ENCODE measurements at places on chromosomes 6 and 20.
A peak's percentile ranks its signal among the peaks of the same experiment; 100 is the strongest.

- no peak for DNase-seq
Measured at GRCh38 chr6:48377115-48377514, 266.1 kb upstream of the PTCHD4 start.

- no peak for DNase-seq
Measured at GRCh38 chr6:64777941-64778785, 928.9 kb downstream of the EYS start.

GRCh38 chr6:40398810-40399477 is 188.2 kb downstream of the LRFN2 start:
- no peak for DNase-seq

GRCh38 chr20:4708856-4709255 is 12.9 kb upstream of the PRND start:
- DNase-seq = no peak

- DNase-seq = no peak
Measured at GRCh38 chr6:43876602-43877001, 106.6 kb downstream of the VEGFA start.

DNA sequence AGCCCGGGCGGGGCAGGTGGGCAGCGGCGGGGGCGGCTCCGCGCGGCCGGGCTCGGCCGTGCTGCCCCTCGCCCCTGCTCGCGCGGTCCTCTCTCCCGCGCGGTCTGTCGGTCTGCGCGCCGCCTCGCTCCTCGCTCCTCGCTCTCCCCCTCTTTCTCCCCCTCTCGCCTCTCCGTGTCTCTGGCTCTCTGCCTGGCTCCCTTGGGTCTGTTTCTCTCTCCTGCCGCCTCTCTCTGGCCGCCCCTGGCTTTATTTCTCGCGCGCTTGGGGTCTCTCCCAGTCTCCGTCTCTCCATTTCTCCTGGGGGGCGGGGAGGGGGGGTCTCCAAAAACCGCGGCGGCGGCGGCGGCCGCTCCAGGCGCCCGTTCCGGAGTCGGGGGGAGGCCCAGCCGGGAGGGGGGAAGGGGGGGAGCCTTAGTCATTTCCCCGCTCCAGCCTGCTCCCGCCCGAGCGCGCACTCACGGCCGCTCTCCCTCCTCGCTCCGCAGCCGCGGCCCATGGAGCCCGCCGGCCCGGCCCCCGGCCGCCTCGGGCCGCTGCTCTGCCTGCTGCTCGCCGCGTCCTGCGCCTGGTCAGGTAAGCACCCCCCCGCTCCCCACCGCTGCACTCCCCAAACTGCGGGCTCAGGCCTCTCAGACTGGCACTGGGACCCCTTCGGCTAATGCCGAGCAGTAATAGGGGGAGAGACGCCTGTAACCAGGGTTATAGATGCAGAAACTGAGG is at the start of gene SIRPA:
Gene SIRPA (plus strand): TSS at position 457 of the 723 bp plus-strand sequence. CDS start 41 bp downstream, at position 498.
- DNase-seq = peak; percentile 83

GRCh38 chr6:152151920-152152319 is 344.4 kb downstream of the ESR1 start:
- no peak for DNase-seq

DNA sequence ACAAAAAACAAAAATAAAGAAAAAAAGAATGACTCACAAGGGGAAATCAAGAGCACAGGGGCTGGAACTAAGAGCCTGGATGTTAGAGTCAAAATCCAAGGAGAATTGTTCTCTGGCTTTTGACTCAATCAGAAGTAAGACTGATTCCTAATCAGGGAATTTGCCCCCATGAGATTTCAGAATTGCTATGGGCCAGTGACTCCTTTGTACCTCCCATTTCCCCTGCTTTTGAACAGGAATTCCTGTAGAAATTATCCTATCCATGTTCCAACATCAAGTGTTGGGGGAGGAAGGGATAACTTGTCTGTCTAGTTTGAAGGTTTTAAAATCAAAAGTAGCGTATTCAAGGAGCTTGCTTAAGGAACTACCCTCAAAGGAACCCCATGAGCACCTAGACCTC is 396.7 kb downstream of the CDC5L start:
- DNase-seq = no peak

GRCh38 chr6:27892649-27893058 is 19.5 kb downstream of the OR2B2 start:
- DNase-seq = no peak

DNA sequence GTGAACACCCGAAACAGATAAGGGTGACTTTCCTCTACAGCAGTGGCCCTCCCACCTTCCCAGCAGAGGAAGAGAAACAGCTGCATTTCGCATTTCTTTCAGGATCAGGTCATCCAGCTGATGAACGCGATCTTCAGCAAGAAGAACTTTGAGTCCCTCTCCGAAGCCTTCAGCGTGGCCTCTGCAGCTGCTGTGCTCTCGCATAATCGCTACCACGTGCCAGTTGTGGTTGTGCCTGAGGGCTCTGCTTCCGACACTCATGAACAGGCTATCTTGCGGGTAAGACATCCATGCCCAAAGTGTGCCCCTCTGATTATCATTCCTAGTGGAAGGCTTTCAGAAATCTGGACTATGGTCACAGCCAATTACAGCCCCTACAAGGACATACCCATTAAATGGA is 27.8 kb upstream of the MROH8 start:
- DNase-seq = no peak

GRCh38 chr6:161218222-161218621 is 55.6 kb downstream of the AGPAT4 start:
- no peak for DNase-seq

DNA sequence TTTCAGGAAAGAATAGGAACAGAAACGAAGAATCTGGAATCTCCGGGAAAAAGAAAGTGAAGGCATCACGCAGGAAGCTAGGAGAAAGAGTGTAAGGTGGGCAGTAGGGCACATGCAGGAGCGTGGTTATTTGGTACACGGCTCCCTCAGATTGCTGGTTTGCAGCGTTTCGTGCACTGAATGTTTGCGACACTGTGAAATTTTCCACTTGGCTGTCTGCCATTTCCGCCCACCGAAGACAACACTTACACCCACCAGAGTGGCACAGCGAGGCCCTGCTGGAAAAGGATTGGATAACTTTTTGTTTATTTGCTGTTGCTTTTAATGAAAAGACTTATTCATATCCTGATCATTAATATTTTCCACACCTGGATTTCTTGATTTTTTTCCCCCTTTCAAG is 248.3 kb downstream of the GMPR start:
- DNase-seq = no peak

- no peak for DNase-seq
Measured at GRCh38 chr6:35291491-35291890, 6.1 kb upstream of the DEF6 start.

GRCh38 chr20:54237116-54237943 is 29.4 kb downstream of the PFDN4 start:
- no peak for DNase-seq

DNA sequence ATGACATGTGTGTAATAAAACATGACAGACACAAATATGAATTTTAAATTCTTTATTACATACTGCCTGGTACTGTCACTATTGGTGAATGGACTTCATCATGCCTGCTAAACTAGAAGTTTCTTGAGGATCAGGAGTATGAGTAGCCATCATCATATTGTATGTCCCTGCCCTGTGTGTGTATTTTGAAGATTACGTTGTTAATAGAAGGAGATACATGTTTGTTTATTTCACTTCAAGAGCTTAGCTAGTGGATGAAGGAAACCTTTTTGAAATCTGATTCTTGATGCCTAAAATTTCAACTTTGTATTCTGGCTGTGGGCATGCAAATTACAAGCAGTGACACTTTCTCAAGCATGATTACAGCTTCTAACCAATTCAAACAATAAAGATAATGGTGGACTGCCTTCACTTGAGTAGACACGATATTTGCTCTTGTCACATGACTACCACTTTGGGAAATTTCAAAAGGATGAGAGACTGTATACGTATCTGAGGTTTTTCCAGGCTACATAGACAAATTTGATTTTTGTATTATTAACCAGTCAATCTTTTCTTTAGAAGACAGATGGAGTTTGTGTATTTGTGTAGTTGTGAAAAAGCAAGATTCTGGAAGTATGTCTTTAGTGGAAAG is 3.5 kb downstream of the TBPL1 start:
- DNase-seq = no peak

- DNase-seq = peak; percentile 91
Measured at GRCh38 chr6:26532699-26533531, 5.3 kb upstream of the HMGN4 start.

DNA sequence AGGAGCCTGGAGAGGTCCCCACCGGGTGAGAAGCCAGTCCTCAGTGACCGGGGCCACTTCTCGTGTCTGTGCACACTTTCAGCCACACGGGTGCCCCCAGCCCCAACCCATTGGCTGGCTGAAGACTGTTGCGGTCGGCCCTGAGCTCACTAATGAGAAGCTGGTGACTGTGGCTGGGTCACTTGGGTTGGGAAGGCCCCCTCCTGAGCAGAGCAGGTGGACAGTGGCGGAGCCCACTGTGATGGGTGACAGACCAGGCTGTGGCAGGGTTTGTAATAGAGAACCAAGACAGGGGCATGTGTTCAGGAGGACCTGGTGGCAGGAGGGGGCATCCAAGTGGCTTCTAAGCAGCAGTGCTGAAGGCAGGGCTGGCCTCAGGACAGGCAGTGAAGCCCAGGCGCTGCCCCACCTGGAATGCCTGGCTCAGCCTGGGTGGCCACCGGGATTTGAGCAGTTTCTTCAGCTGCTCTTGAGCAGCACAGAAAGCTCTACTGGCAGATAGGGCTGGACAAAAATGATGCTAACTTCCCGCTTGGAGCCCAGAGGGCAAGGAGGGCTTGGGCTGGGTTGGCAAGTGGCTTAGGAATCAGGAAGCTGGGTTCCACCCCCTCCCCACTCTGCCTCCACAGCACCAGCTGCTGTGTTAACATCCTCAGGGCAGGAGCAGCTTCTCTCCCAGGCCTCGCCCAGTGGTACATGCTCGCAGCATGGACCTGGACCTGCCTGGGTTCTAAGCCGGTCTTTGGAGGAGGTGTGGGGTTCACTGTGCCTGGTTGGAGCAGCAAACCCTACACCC is 256.4 kb downstream of the CDH4 start:
- DNase-seq = no peak

All from Right ventricle myocardium inferior (tissue), 1 donor.